ENCODE measurements at places on chromosomes 3 and 15.

DNA sequence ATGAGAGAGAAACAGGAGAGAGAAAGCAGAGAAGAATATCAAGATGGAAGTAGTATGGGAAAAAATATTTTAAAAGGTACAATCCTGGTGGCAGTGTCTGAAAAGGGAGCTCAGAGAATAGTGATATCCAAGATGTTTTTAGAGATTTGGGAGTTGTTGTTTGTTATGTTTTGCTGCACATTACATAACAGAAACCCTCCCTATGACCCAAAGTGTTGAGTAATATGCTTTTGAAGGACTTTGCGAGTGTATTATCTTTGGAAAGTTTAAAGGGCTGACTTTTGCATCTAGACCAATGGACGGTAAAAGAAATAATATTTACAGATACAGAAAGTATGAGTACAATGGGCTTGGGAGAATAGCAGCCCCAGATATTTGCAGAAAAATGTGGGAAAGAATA is 759.7 kb downstream of the NTRK3 start:
- no peak for DNase-seq

- DNase-seq, result no peak
Measured at GRCh38 chr3:70042641-70043040, 43.1 kb downstream of the SAMMSON start.

GRCh38 chr15:71630475-71630809 is 179.9 kb upstream of the NR2E3 start:
- DNase-seq, result no peak

- peak; percentile 91 for DNase-seq
Measured at GRCh38 chr15:99704444-99704838, 28.8 kb downstream of the LYSMD4 start.

DNA sequence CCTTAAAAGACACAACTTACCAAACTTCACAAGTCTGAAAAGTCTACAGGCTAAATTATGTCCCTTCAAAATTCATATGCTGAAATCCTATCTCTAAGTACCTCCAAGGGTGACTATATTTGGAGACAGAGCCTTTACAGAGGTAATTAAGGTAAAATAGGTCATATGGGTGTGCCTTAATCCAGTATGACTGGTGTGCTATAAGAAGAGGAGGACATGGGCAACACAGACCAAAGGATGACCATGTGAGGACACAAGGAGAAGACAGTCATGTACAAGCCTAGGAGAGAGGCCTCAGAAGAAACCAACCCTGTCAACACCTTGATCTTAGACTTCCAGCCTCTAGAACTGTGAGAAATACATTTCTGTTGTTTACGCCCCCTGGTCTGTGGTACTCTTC is 32.2 kb downstream of the TXNRD3 start:
- no peak for DNase-seq

GRCh38 chr3:27293939-27294338 is 75.2 kb downstream of the NEK10 start:
- DNase-seq, result no peak

DNA sequence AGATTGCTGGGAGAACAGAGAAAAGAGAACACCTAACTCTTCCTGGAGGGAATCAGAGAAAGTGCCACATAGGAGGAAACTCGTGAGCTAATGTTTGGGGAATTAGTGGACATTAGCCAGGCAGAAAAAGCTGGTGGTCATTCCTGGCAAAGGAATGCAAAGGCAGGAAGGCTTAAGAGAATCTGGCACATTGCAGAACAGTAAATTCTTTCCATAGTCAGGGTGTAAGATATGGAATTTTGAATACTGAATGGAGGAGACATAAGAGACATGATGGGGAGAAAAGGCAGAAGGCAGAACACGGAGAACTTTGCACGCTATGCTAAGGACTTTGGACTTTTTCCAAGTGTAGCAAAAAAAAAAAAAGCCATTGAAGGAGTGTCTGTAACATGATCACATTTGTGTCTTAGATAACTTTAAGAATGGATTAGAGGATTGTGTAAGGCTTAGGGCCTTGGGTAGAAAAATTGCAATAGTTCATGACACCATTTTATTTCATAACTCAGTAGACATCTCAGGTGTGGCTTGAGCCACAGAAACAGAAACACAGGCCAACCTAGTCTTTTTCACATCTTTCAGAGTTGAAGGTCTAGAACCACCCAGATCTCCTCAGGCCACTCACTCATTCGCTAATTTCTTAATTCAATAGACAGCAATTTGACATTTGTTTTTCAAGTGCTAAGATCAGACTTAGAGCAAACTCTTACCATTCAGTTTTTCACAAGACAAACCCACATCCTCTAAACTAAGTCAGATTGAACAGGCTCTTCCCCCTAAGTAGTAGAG is 31.2 kb upstream of the CCDC80 start:
- peak; percentile 9 for DNase-seq

GRCh38 chr3:28903171-28903601 is 377.7 kb upstream of the RBMS3 start:
- DNase-seq, result no peak

DNA sequence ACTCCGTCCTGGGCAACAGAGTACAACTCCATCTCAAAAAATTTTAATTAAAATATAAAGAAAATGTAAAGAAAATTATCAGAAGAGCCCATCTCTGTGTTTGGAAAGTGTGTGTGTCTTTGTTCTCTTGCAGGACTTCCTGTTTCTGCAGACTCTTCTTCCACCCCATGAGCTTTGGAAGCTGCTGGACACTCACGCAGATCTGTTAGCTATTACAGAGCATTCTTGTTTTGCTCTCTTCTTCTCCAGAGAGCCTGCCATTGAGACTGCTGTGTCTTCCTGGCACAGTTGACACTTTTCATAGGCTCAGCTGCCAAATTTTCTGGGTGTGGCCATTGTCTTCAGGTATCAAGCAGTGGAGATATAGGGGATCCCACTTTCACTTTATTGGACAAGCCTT is 6.0 kb upstream of the CCR8 start:
- no peak for DNase-seq

- no peak for DNase-seq
Measured at GRCh38 chr3:120031561-120031960, 62.7 kb downstream of the GSK3B start.

- no peak for DNase-seq
Measured at GRCh38 chr3:65138556-65138955, 450.8 kb upstream of the ADAMTS9 start.

DNA sequence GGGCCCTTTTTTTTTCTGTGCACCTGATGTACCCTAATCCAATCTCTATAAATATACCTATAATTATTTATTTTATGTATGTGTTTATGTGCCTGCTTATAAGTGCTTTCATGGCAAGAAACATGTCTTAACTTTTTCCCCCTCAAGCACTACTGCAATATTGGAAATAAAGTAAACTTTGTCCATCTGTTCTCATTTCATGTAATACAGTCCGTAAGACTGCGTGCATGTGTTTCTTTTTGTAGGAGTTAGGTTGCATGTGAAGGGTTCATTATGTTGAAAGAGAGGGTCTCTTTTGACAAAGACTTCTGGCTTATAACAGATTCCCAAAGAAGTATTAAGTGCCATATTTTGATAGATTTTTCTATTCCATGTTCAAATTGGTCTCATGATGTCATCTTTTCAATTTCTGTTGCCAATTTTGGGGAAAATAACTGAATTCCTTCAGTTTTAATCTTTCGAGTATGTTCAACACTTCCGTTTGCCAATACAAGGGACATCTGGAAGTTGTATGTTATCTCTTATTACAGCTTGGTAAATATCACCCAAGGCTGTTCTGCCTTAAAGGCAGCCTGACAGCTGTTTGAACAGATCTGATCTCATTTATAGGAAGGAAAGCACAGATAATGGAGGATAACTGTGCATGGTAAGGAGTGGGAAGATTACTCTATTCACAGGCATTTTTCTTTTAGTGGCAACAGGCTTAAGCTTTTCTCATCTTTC is 273.1 kb upstream of the SGO1 start:
- DNase-seq, result no peak

DNA sequence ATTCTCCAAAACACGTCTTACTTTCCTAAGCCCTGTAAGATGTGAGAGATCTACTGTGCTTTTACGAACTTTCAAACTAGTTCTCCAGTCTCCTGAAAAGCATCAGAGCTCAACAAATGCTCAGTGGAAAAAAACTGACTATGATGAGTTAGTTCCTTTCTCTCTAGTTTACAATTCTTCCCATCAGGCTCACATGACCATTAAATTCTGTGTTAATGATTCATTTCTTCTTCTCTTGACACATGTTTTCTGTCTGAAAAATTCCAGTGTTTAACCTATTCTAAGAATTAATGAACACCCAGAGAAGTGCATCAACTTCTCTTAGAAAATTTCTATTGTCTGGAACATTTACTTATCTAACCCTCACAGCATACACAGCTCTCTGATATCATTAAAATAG is 844.3 kb downstream of the SI start:
- no peak for DNase-seq

DNA sequence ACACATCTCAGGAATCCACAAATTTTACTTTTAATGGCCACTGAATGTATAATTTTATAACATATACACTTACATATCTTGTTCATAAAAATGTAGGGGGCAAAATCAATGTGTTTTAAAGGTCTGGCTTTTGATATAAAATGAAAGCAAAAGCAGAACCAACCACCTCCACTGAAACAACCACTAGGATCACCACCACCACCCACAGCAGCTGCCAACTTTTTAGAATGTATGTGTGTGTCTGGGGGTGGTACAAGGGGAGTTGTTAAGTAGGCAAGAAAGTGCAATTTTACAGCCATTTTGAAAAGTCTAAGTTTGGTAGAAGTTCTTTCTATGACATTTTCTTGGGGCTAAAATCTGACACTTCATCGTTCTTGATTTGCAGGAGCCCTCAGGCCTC is 44.0 kb downstream of the OTOL1 start:
- no peak for DNase-seq

- no peak for DNase-seq
Measured at GRCh38 chr3:186035277-186035676, 73.6 kb downstream of the ETV5 start.

- DNase-seq, result no peak
Measured at GRCh38 chr3:46184469-46184868, 23.6 kb downstream of the CCR1 start.

Measured in hematopoietic multipotent progenitor cell (in vitro differentiated cells).